ENCODE measurements at places on chromosomes 11 and 22.

- no peak for DNase-seq
Measured at GRCh38 chr11:61315260-61315659, 17.6 kb downstream of the DDB1 start.

GRCh38 chr11:95337175-95337957 lies 106.4 kb upstream of the SESN3 start:
- DNase-seq = peak; percentile 24

DNA sequence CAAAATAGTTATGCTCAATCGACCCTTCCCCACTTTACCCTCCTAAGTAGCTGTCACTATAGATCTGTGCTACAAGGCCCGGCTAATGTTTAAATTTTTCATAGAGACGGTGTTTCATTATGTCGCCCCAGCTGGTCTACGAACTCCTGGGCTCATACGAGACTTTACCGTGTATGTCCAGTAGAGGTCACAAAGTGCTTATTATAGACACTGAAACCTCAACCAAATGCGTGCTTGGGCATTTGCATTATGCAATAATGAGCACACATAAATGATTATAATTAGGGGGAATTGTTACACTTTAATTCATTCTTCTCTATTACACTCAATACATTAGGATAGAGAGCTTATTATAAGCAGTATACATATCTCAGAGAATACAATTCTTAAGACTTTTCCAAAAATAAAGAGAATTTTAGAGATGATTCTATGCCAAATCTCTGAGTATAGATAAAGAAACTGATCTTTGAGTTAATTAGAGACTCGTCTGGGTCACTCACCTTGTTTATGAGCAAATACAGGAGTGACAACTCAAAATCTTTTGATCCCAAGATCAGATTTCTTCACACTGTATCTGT lies 12.5 kb upstream of the MRPL16 start:
- DNase-seq = no peak

- no peak for DNase-seq
Measured at GRCh38 chr11:37519781-37520180, 921.7 kb upstream of the RAG2 start.

Data from naive thymus-derived CD8-positive, alpha-beta T cell (primary cell).